ENCODE measurements at places on chromosomes 5 and 9. TPM values are rescaled to one million over a fixed set of nuclear protein-coding genes. Genes with fewer than 3 reads are reported as not detected.

GLRA1 gene
- polyA plus RNA-seq: not detected

CEL gene
- 0.92 TPM for polyA plus RNA-seq

ZCCHC10 gene
- 6.3 TPM for polyA plus RNA-seq

GRM6 gene
- polyA plus RNA-seq: not detected

VCAN gene
- polyA plus RNA-seq: 7.3 TPM

All from brain (organoid and tissue), 16 donors.